GM13977 (cell line): ENCODE measurements at places on chromosomes 13 and 19.

- no peak for DNase-seq
Measured at GRCh38 chr13:40798380-40798779, 9.0 kb downstream of the SLC25A15 start.

DNA sequence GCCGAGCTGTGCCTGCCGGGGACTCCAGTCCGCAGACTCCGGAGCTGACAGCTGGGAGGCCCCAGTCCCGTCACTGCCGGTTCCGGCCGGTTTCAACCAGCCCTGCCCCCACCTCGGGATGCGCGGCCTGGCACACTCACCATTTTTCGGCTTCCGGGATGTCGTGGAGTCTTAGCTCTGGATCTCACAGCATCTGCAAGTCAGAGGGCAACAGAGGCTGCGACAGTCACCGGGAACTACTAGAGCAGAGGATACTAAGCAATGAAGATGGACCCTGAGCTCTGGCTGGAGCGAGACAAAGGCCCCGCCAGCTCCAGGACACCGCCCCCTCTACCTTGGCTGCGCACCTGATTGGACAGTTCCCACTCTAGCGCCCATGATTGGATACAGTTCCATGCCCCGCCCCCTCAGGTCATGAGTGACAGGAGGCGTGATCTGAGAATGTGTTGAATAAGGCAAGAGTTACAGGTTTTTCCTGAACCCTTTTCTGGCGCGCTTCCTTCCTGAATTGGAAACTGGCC is at the start of gene ZNF682:
Gene ZNF682 (minus strand): TSS at position 303 of the 521 bp plus-strand sequence. CDS start 160 bp downstream, at position 143.
- DNase-seq = peak; percentile 93

DNA sequence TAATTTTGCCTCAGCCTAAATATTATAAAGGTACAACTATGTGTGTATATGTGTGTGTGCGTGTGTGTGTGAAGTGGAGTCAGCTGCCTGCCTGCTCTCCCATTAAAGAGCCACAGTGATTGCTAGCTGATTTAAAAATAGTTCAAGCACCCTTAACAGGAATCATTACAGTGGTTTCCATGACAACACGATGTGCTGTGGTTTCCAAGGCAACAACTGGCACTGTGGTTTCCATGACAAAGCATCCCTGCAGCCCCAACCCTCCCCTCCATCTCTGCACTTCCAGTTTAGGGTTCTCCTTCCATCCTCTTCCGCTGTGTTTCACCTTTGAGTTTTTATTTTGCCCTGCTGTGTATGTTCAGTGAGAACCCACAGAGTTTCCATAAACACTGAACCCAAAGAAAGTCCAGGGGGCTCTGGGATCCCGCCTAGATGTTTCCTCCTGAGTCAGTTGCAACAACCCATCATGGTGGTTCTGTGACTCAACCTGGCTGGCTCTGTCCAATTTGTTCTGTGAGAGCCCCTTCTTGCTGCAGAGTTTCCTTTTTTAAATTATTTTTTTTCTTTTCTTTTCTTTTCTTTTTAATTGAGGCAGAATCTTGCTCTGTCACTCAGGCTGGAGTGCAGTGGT is 7.1 kb upstream of the PNMA8A start:
- no peak for DNase-seq

GRCh38 chr13:40784540-40784939 is 4.9 kb upstream of the SLC25A15 start:
- no peak for DNase-seq

DNA sequence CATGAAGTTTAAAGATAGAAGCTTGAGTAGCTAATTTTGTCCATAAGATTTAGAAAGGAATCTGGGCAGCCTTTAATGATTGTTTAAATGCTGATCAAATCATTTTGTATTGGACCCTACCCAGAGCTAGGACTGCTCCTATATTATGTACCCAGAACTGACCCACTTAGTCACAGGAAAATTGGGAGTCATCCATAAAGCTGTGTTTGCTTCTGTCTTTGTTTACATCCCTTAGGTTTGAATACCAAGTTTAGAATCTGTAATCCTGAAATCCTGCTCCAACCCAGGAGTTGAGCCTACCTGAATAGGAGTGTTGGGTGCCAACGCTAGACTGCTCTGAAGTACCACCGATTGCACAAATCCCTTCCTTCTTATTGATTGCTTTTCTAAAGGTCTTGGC is 23.8 kb downstream of the LCP1 start:
- DNase-seq = no peak

- no peak for DNase-seq
Measured at GRCh38 chr13:40087091-40088002, 431.9 kb downstream of the COG6 start.

GRCh38 chr19:34365463-34366401 is 736 bp downstream of the GPI start:
- no peak for DNase-seq

GRCh38 chr19:39098365-39099269 is 14.4 kb downstream of the ACP7 start:
- DNase-seq = no peak

- DNase-seq = no peak
Measured at GRCh38 chr13:81172603-81173002, 831.7 kb upstream of the SPRY2 start.

GRCh38 chr19:27746691-27747380 is 1466.1 kb downstream of the UQCRFS1 start:
- no peak for DNase-seq

DNA sequence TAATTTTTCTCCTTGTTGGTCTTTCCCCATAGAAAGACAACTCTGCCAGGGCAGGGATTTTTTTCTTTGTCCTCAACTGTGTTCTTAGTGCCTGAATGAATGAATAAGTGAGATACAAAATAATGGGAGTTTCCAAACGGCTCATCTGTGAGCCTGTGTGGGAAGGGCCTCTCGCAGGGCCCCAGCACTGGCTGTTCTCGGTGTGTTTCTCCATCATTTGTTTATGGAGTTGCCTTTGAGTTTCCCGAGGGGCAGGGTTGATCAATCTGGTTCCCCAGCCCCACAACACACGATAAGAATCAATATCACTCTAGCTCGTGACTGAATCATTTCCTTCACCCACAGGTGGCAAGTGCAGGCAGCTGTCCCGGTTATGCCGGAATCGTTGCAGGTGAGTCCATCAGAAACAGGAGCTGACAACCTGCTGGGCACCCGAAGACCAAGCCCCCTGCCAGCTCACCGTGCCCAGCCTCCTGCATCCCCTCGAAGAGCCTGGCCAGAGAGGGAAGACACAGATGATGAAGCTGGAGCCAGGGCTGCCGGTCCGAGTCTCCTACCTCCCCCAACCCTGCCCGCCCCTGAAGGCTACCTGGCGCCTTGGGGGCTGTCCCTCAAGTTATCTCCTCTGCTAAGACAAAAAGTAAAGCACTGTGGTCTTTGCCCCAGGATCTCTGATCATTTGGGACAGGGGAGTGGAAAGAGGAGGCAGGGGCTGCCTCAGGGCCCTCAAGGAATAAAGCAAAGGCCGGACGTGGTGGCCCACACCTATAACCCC is 14.9 kb downstream of the FXYD5 start:
- DNase-seq = no peak

GRCh38 chr13:39306639-39307589 is 268.7 kb downstream of the NHLRC3 start:
- DNase-seq = peak; percentile 44
